ENCODE measurements at places on chromosomes 6 and 20.

DNA sequence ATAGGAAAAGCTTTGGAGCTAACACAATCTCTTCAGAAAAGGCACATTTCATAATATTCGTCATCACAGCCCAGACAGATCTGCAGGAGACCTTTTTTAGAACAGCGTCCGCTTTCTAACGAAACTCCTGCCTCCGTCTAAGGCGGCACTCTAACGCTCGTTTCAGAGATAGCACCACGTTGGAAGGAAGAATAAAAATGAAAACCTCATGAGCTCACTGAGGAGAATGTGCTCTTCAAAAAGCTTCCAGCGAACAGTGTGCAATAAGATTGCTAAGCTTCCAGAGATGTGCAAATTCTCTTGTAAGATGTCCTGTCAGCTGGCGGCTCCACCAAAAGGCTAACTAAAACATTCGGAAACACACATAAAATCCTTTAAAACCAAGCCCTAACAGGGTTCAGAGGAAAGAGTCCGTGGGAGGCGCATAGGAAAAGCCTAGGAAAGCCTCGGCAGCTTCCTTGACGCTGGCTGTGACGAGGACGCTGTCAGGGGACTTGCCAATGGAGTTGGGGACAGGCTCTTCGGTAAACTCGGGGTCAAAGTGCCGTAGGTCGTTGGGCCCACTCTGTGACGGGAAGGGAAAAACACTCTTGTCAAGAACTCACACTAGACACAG lies 117.6 kb upstream of the SLC2A12 start:
- DNase-seq: no peak

GRCh38 chr20:22927537-22927936 lies 107.6 kb upstream of the SSTR4 start:
- DNase-seq: no peak

- no peak for DNase-seq
Observed at GRCh38 chr20:32252189-32252588, 25.3 kb upstream of the KIF3B start.

DNA sequence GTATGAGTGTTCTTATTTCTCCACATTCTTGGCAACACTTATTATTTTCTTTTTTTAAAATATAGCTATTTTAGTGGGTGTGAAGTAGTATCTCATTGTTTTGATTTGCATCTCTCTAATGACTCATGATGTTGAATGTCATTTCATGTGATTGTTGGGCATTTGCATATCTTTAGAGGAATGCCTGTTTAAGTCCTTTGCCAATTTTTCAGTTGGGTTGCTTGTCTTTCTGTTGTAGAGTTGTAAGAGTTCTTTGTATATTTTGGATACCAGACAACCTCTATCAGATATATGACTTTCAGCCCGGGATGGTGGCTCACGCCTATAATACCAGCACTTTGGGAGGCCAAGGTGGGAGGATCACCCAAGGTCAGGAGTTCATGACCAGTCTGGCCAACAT lies 5.1 kb upstream of the POPDC3 start:
- DNase-seq: no peak

- DNase-seq: no peak
Observed at GRCh38 chr6:28543651-28544610, 18.2 kb downstream of the GPX5 start.

- no peak for DNase-seq
Observed at GRCh38 chr20:33412484-33412838, 11.1 kb upstream of the CDK5RAP1 start.

GRCh38 chr20:50429412-50429811 lies 80.8 kb upstream of the PTPN1 start:
- no peak for DNase-seq

- DNase-seq: no peak
Observed at GRCh38 chr6:126812010-126812409, 306.5 kb upstream of the RSPO3 start.

DNA sequence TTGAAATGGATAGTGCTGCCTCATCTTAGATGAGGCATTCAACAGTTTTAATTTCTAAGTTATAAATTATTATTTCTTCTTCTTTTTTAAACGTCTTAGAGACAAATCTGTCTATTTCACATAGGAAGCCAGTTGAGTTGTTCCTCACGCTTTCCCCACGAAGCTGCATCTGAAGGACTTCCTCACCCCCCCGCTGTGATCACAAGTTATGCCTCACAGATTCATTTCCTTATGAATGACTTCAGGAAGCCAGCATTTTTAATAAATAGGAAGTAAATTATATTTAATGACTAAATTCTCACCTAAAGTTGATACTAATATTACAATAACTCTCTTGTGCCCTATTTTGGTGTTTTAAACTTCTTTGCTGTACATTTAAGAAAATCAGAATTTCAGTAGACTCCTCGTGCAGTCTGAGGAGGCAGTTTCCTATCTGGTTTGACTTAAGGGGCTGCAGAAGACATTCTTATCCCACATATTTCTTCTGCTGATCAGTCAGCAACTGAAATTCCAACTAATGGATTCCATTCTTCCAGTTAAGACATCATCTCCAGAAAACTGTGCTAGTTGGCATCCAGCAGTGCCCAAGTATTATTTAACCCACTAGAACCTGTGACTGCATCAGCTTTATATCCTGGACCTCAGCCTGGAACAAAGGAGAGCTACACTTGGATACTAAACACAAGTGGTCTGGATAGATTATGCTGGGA lies 182.7 kb upstream of the CCN2 start:
- DNase-seq: no peak

GRCh38 chr6:55968926-55969325 lies 93.5 kb upstream of the BMP5 start:
- no peak for DNase-seq
